GM23338 (cell line): ENCODE measurements at places on chromosomes 2 and 18. TPM values are rescaled to one million over a fixed set of nuclear protein-coding genes. Genes with fewer than 3 reads are reported as not detected.

DNA sequence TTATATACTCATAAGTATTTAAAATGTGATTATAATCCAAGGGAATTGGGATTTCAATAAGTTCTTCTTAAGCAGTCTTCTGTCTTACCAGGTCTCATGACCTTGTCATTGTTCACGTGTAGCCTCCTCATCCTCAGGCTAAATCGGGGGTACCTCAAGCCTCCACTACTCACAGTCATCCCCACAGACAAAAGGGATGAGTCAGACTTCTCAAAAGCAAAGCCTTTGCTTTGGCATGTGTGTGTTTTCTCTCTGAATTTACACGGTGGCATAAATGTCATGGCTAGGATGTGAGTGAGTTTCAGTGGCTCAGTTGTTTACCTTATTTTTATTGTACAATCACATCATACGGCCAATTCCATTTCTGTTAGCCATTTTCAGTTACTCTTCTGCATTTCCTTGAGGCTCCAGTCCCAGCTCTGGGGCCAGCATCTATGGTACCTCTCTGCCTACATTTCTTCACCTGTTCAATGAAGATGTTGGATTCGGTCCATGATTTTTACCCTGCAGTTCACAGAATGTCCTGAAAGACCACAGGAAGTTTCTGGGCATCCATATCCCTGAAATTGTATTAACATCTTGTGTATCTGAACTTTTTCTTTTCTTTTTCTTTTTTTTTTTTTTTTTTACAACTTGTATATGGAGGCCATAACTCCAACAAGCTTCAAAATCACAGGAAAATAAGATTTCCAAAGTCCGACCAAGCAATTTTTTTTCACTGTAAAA is 195.3 kb downstream of the FHOD3 start:
- no peak overlapping the region for H3K27ac ChIP-seq
- H3K36me3 ChIP-seq: no peaks in the 10 kb centered on the region
- H3K4me3 ChIP-seq: no peak overlapping the region
- peaks cover 13% of the 10 kb centered on the region; the same call in 1 of the 2 replicates for H3K4me1 ChIP-seq

The ASTL gene
- total RNA-seq: 1.6 TPM in 1 of 2 replicates, not detected in the other

GRCh38 chr2:144629935-144630334 is 110.0 kb upstream of the ZEB2 start:
- no peak for DNase-seq
- H3K27ac ChIP-seq: no peak overlapping the region
- H3K4me3 ChIP-seq: no peak overlapping the region
- no peaks in the 10 kb centered on the region for H3K36me3 ChIP-seq

The UBXN4 gene
- total RNA-seq: 57.6 and 62.0 TPM in 2 replicates

GRCh38 chr2:224793946-224794345 is 77.8 kb upstream of the CCDC195 start:
- no peaks in the 10 kb centered on the region for H3K27me3 ChIP-seq
- no peaks in the 10 kb centered on the region for H3K4me1 ChIP-seq
- no peak overlapping the region for H3K27ac ChIP-seq
- H3K4me3 ChIP-seq: no peak overlapping the region

The SETBP1 gene
- total RNA-seq: 3.7 and 5.5 TPM in 2 replicates

DNA sequence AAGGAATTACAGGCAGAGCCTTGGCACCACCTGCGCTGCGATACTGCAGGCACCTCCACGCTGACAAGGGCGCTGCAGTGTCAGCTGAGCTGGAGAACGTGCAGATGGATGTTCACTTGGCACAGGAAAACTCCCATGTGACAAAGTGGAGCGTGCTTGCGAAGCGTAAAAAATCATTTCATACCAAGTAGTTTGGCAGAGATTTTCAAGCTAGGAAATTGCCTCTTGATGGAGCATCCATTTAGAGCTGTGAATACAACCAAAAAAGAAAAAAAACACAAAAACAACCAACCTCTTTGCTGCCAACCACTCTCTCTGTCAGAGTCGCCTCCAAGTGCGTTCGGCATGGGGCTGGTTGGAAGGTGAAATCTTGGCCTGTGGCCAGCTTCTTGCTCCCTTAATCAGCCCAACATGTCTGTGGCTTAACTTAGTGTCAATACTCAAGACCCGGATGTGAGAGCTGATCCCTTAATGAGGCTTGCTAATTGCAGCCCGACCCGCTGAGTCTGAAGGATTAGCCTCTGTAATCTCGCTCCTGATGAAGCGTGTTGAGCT is 38.1 kb downstream of the ACOXL start:
- H3K27ac ChIP-seq: peak overlapping the region; percentile 68
- H3K4me1 ChIP-seq: peaks cover 46% of the 10 kb centered on the region
- DNase-seq: no peak

GRCh38 chr2:45794134-45794617 is 142.7 kb downstream of the PRKCE start:
- no peak for DNase-seq
- H3K4me3 ChIP-seq: no peak overlapping the region
- no peaks in the 10 kb centered on the region for H3K36me3 ChIP-seq
- no peaks in the 10 kb centered on the region for H3K4me1 ChIP-seq
- H3K27me3 ChIP-seq: no peaks in the 10 kb centered on the region
- no peak overlapping the region for H3K27ac ChIP-seq

The PRADC1 gene
- 6.5 and 8.6 TPM in 2 replicates for total RNA-seq

DNA sequence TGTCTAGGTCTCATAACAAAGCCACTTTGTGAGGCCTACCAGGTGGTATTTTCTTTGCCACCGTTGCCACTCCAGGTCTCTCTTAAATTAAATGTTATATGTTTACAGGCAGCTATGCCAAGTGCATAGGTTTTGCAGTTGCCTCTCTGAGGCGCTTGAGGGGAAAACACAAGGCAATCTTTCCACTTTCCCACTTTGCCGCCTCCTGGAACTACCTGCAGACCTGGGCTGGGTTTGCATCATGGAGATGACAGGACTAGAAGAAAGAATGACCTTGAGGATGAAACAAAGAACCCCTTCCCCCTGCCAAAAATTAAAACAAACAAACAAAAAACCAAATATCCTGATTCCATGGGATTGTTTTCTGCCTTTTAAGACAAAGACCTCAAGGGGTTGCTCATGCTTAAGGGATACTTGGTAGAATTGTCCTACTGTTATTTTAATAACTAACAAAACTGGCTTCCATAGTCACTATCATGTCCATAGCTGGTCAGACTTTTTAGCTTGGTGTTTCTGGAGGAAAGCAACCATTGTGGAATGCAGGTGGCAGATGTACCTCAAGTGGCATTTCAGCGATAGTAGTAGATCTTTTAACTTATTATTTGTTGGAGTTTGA is 159.9 kb downstream of the PRPF40A start:
- H3K36me3 ChIP-seq: no peaks in the 10 kb centered on the region
- no peaks in the 10 kb centered on the region for H3K27me3 ChIP-seq
- H3K4me3 ChIP-seq: no peak overlapping the region
- H3K27ac ChIP-seq: no peak overlapping the region

GRCh38 chr2:97774425-97774824 is 61.0 kb downstream of the ZAP70 start:
- no peaks in the 10 kb centered on the region for H3K36me3 ChIP-seq
- peak; percentile 63 for DNase-seq
- no peak overlapping the region for H3K4me3 ChIP-seq
- peaks cover 9% of the 10 kb centered on the region for H3K4me1 ChIP-seq
- no peaks in the 10 kb centered on the region for H3K27me3 ChIP-seq

- no peaks in the 10 kb centered on the region for H3K27me3 ChIP-seq
- H3K4me3 ChIP-seq: peak overlapping the region; percentile 58
- peak; percentile 46 for DNase-seq
- peak overlapping the region; percentile 64 for H3K27ac ChIP-seq
Measured at GRCh38 chr2:189178726-189179569, 613 bp downstream of the COL5A2 start.

DNA sequence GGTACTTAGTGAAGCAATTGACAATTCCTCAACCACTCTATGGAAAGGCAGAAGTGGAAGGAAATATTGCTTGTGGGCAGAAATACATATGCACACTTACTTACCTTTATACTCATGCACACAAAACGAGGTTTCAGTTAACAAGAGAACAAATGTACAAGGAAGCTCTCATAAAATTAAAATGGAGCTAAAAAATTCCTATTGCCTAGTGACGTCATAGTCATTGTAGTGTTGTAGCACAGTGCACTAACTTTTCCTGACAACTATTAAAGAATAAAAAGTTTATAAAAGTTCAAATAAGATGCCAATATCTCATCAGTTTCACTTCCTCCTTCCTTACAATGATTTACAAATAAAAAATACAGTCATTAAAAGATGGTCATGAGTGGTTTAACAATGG is 1161.9 kb upstream of the NRXN1 start:
- no peak overlapping the region for H3K27ac ChIP-seq
- no peaks in the 10 kb centered on the region for H3K36me3 ChIP-seq
- no peak for DNase-seq
- no peak overlapping the region for H3K4me3 ChIP-seq
- H3K4me1 ChIP-seq: no peaks in the 10 kb centered on the region

GRCh38 chr2:187338679-187339121 is 109.4 kb downstream of the CALCRL start:
- H3K4me3 ChIP-seq: no peak overlapping the region
- no peaks in the 10 kb centered on the region for H3K36me3 ChIP-seq
- H3K27me3 ChIP-seq: no peaks in the 10 kb centered on the region
- H3K27ac ChIP-seq: no peak overlapping the region
- peaks cover 4% of the 10 kb centered on the region; the same call in 1 of the 2 replicates for H3K4me1 ChIP-seq

The IL1F10 gene
- not detected in 2 replicates for total RNA-seq

- DNase-seq: peak; percentile 12
- no peak overlapping the region for H3K4me3 ChIP-seq
- H3K4me1 ChIP-seq: 0 out of 2 replicates have a peak, but pooled peaks cover 6% of the 10 kb centered on the region
- H3K27me3 ChIP-seq: no peaks in the 10 kb centered on the region
- H3K36me3 ChIP-seq: no peaks in the 10 kb centered on the region
- H3K27ac ChIP-seq: no peak overlapping the region
Measured at GRCh38 chr2:16318474-16319195, 347.0 kb downstream of the CYRIA start.

- no peak overlapping the region for H3K27ac ChIP-seq
- DNase-seq: peak; percentile 50
- no peaks in the 10 kb centered on the region for H3K36me3 ChIP-seq
- peak overlapping the region; percentile 89 for H3K4me3 ChIP-seq
Measured at GRCh38 chr18:49459404-49460171, 857 bp downstream of the DYM start.

- H3K27me3 ChIP-seq: no peaks in the 10 kb centered on the region
- no peaks in the 10 kb centered on the region for H3K4me1 ChIP-seq
- H3K27ac ChIP-seq: no peak overlapping the region
- DNase-seq: peak; percentile 30
Measured at GRCh38 chr2:9990736-9991135, 39.2 kb downstream of the GRHL1 start.

The RPRM gene
- 7.2 and 7.5 TPM in 2 replicates for total RNA-seq

The C2orf92 gene
- 2.6 and 2.9 TPM in 2 replicates for total RNA-seq

DNA sequence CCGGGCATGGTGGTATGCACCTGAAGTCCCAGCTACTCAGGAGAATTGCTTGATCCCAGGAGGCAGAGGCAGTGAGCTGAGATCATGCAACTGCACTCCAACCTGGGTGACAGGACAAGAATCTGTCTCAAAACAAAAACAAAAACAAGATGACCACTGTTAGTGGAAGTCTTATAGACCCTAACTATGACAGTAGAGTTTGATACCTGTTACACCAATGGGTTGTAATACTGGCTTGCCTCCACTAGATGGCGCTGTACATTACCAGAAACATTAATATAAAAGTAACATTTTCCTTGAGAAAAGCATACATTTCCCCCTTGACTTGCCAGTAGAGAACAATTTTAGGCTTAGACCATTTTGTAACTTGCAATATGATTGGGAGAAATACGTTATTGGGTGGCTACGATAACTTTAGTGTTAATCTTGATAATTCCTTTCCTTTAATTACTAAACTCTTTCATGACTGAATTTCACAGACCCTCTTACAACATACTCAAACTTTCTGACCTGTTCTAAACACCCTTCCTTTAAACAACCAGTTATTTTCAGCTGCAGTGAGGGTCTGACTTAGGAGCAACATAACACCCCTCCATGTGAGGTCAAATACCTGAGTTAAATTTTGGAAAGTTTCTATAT is 19.5 kb downstream of the SLC25A52 start:
- peak; percentile 77 for DNase-seq
- H3K4me3 ChIP-seq: no peak overlapping the region
- H3K27me3 ChIP-seq: no peaks in the 10 kb centered on the region
- H3K27ac ChIP-seq: 0 out of 2 replicates have a peak overlapping the region, but pooled peaks have one; percentile 89

The CELF4 gene
- 2.6 and 3.6 TPM in 2 replicates for total RNA-seq

GRCh38 chr2:239506101-239506857 is 105.5 kb upstream of the HDAC4 start:
- H3K27me3 ChIP-seq: no peaks in the 10 kb centered on the region
- H3K27ac ChIP-seq: no peak overlapping the region
- H3K36me3 ChIP-seq: no peaks in the 10 kb centered on the region
- no peak overlapping the region for H3K4me3 ChIP-seq
- H3K4me1 ChIP-seq: no peaks in the 10 kb centered on the region

The ARMC9 gene
- 56.0 and 63.6 TPM in 2 replicates for total RNA-seq
